SK-MEL-5 (cell line): ENCODE measurements at places on chromosomes 7 and 10. TPM values are rescaled to one million over a fixed set of nuclear protein-coding genes. Genes with fewer than 3 reads are reported as not detected.

PTN gene
- 1.3 and 1.8 TPM in 2 replicates for total RNA-seq

GHRHR gene
- not detected in 2 replicates for total RNA-seq

SLF2 gene
- 21.8 and 24.4 TPM in 2 replicates for total RNA-seq

DCLRE1C gene
- 14.0 and 15.8 TPM in 2 replicates for total RNA-seq

EEF1AKMT2 gene
- 15.5 and 20.0 TPM in 2 replicates for total RNA-seq

DNA sequence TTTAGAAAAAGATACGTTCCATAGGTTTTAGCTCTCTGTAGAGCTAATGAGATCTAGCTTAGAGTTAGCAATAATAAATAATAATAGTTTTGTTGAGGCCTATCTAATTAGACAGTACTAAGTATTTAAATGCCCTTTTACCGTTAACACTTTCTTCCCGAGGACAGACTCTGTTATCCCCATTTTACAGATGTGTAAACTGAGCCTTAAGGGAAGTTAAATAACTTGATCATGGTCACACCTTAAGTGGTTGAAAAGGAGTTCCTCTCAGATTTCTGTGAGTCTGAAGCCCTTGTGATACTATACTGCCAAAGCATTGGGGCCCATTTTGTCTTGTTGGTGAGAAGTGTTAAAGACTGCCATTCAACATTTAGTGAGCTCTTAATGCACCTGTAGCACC is 61.6 kb downstream of the CYP51A1 start:
- DNase-seq = no peak

DNA sequence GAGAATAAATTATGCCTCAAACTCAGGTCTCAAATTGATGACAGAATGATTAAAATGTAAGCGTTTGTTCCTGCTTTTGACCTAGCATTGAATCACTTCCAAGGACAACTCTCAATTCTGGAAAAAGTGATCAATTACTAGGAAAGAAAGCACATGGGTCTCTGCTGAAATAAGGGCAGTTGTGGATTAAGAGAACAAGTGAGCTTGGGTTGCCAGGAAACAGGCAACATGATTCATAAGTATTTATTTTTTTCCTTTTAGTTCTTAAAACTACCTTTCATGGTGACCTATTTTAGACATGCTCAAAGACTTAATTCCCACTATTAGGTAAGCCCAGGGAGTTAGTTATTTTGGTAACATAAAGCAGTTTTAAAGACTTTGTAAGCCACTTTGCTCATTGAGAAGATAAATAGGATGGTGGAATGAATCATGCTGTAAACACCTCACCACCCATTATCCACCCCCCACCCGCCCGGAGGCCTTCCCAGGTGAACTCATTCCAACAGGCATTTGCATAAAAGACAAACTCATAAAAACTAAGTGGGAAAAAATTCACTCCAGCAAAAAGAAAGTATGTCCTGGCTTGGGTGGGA is 728.3 kb downstream of the SORCS1 start:
- no peak for DNase-seq

GRCh38 chr7:92655346-92655884 is 65.2 kb upstream of the FAM133B start:
- DNase-seq = no peak

DNA sequence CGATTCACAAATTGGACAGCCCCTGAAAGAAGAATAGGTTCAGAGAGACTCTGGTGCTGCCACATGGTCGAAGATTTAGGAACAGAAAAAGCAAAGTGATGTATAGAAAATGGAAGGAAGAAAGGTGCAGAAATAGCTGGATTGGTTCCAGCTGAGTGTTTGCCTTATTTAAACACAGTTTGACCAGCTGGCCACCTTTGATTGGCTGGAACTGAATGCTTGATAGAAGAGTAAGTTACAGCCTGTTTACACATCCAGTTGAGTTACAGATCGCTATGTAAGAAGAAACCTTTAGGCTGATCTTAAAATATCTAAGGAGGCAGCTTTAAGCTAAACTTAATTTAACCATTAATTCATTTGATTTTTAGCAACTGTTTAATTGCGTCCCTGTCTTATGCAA is 40.3 kb upstream of the KAT6B start:
- DNase-seq = no peak

DNA sequence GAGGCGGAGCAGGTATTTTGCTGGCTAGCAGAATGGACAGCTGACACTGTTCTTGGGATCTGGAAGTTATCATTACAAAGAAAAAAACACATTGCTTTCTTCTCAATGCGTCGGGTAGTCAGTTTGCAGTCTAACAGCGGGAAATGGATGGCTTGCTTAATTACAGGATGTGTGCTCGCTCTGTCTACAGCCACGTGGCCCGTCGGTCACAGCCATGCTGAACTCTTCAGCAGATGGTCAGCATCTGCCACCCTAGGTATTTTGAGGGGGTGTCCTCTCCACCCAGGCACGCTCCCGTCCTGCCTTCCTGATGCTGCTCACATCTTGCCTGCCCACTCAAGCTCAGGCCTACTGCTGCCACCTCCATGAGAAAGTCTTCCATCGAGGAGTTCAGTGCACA is 20.4 kb upstream of the INMT start:
- DNase-seq = no peak

DNA sequence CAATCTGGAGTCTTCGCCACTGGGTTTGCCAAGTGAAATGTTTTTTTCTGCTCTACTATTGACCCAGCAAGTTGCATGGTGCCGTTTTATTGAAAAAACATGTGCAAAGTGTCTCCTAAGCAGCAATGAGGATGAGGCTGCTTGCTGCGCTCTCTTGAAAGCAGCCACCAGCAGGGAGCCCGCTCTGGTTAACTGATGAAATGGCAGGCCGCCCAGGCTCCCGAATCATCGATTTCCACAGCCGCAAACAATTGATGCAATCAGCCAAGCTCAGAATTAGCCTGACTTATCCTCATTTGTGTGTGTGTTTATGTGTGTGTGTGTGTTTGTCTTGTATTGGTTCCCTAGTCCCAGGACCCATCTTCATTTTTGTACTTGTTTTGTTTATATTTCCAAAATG is 22.2 kb upstream of the LYZL1 start:
- DNase-seq = no peak

DNA sequence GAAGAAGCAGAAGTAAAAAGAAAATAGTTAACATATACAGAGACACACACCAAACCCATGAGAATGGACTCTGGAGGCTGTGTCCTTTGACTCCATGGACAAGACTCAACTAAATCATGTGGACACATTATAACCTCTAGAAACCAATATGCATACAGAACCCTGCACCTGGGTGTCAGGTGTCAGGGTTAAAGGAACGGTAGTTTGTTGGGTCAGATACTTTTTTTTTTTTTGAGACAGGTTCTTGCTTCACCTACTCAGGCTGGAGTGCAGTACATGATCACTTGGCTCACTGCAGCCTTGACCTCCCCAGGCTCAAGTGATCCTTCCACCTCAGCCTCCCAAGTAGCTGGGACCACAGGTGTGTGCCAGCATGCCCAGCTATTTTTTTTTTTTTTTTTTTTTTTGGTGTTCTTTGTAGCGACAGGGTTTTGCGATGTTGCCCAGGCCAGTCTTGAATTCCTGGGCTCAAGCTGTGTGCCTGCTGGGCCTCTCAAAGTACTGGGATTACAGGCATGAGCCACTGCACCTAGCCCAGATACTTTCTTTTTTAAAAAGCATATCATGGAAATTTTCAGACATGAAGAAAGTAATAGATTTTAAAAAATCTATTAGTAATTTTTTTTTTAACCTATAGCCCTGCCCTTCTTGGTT is 31.3 kb downstream of the GALNT11 start:
- no peak for DNase-seq

GRCh38 chr10:59287587-59288255 is 74.6 kb downstream of the FAM13C start:
- DNase-seq = no peak

- DNase-seq = no peak
Measured at GRCh38 chr7:128688492-128688891, 16.4 kb downstream of the GARIN1A start.

- DNase-seq = no peak
Measured at GRCh38 chr7:83921941-83922607, 272.5 kb downstream of the SEMA3A start.

- DNase-seq = peak; percentile 4
Measured at GRCh38 chr10:131475803-131476202, 164.3 kb upstream of the TCERG1L start.

DNA sequence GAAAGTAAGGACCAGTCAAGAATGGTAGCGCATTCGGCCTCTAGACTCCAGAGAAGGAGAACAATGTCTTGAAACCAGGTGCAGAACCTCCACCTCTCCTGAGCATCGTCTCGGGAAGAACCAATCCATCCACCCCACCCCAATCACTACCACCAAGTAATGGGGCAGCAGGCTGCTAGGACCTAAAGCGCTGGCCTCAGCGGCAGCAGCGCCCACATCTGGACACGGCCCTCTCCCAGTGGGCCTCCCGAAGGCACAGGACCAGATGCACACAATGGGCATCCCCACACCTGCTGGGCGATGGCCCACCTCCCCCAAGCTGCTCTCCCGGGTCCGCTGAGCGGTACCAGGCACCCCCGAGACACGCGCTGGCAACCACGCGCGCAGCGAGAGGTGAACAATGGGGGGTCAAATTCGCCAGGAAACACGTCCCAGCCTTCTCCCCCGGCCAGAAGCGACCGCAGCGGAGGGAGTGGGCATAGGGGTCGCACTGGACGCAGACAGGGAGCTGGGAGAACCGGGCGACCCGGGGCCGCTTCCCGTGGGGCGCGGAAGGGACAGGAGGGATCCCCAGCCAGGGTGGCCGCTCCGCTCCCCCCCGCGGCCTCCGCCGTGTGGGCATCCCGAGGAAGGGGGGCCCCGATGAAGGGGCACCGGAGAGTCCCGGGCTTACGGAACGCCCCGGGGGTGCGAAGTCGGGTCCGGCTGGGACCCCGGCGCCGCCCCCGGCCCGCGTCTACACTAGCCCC is 506 bp downstream of the CTTNBP2 start:
- DNase-seq = peak; percentile 67

- DNase-seq = no peak
Measured at GRCh38 chr7:131096267-131096927, 231.3 kb upstream of the MKLN1 start.

- DNase-seq = no peak
Measured at GRCh38 chr7:87058744-87059524, 520 bp downstream of the ELAPOR2 start.

DNA sequence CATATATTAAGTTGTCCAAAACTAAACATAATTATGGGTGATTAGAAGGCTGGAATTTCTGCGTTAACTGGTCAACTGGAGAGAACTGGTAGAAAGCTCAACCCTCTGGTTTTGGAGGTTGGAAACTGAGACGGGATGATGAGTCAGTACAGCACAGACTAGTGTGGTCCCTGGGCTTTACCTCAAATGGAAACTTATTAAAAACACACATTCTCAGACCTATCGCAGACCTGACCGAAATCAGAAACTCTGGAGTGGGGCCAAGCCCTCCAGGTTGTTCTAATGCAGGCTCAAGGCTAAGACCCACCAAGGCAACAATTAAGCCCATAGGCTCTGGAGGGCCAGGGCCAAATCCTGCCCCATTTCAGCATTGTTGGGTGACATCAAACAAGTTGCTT is 136.9 kb downstream of the KCNMA1 start:
- DNase-seq = no peak

GRCh38 chr10:72353028-72353964 is 1.4 kb downstream of the DNAJB12 start:
- DNase-seq = no peak

DNA sequence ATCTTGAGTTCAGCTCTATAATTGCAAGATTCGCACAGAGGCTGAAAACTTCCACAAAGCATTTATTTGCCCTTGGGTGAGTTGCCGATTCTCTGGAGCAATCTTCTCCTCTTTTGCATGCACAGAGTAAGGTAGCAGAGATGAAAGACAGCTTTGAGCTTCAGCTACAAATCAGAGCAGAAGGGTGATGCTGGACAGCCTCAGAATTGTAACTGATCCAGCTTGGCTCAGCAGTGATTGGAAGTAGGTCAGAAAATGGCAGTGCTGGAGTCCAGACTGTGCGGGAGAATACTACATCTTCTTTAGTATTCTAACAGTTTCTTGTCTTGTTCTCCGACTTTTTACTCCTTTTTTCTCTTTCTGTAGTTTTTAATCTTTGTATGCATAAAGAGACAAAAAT is 55.4 kb upstream of the CDC14C start:
- DNase-seq = no peak

GRCh38 chr10:94963901-94964300 is 25.4 kb downstream of the CYP2C9 start:
- peak; percentile 59 for DNase-seq

DNA sequence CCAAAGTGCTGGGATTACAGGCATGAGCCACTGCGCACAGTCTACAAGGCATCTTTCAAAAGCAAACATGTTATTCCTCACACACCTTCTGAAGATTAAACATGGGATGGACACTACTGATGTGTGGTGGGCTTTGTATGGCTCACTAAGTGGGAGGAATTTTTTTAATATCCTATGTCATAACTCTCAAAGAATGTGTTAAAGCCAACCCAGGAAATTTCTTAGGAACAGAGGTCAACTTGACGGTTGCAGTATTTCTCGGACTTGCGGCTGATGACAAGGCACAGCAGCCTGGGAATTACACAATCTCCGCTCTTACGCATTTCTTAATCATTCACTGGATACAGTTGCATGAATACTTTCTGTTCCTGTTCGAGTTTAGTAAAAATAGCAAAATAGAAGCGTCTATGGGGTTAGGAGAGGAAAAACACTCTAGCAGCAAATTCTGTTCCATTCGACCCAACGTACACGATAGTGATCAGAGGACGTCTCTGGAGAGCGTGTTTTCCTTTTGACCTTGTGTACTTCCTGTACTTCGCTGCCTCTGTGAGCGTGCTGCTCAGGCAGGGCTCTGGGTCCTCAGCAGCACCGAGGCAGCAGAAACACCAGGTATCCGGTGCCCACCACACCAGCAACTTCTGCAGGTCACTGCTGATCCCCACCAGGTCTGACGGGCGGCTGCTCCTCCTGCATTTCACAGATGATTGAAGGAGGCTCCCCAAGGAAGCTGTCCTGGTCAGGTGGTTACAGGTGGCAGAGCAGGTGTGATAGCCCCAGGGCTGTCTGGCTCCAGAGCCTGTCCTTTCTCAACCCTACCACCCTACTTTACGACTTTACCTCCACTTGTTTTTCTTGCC is 26.4 kb upstream of the SRGN start:
- no peak for DNase-seq

GRCh38 chr10:9172276-9172675 is 1117.8 kb downstream of the GATA3 start:
- no peak for DNase-seq

DNA sequence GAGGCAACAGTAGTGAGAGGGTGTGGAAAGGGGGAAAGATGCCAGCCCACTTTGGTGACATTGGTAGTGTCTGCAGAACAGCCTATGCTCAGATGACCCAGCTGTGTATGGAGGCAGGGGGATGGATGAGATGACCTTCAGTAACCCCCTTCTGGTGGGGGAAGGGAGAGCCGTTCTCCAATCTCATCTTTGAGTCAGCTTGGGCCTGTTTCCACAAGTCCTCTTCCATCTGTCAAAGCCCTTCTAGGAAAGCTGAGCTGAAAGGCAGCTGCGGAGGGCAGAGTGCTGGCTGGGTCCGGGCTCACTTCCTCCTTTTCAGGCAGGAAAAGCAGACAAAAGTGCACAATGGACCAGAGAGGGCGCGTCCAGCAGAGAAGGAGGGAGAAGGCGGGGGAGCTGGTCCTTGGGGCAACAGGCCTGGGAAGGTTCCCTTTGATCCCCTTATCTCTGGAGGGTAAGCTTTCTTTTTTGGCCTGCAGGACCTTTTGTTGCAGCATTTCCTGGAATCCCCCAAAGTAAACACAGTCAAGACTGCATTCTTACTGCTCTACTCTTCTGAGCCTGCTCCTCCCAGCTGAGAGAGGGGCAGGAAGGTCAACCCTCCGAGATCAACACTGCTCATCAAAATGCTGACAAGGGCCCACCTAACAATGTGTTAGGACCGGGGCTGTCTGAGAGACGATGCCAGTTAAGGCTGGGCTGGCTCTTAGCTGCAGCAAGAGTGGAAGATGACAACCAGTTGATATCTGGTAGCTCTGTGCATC is 1.2 kb upstream of the LRMDA start:
- no peak for DNase-seq

- DNase-seq = no peak
Measured at GRCh38 chr10:71143170-71143569, 69.2 kb upstream of the UNC5B start.
